ENCODE measurements at places on chromosomes 13 and 19.
A peak's percentile ranks its signal among the peaks of the same experiment; 100 is the strongest.

- DNase-seq, result peak; percentile 66
Observed at GRCh38 chr13:49669735-49670309, 21.5 kb downstream of the EBPL start.

GRCh38 chr13:27967736-27968315 is 1.3 kb downstream of the CDX2 start:
- no peak for DNase-seq

GRCh38 chr13:73245246-73245645 is 186.4 kb downstream of the KLF5 start:
- DNase-seq, result no peak

DNA sequence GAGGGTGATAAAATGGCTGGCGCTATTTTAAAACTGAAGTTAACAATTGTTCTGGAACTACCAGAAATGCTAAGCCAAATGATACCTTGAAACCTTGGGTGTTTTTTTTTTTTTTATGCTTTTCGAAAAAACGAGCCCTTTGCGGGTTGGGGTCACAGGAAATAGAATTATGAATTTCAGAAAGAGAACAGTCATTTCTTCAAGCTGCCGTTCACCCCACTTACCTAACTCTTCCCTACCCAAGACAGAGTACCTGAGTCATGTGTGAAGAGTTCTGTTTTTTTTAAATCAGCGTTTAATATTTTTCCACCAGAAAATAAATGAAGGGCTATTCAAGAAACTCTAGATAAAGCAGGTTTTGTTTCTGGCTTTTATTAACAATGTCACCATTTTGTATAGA is 35.3 kb downstream of the KLF2 start:
- DNase-seq, result no peak

All from ecto neural progenitor cell (in vitro differentiated cells).